ENCODE measurements at places on chromosomes 13 and 19.
A peak's percentile ranks its signal among the peaks of the same experiment; 100 is the strongest.

DNA sequence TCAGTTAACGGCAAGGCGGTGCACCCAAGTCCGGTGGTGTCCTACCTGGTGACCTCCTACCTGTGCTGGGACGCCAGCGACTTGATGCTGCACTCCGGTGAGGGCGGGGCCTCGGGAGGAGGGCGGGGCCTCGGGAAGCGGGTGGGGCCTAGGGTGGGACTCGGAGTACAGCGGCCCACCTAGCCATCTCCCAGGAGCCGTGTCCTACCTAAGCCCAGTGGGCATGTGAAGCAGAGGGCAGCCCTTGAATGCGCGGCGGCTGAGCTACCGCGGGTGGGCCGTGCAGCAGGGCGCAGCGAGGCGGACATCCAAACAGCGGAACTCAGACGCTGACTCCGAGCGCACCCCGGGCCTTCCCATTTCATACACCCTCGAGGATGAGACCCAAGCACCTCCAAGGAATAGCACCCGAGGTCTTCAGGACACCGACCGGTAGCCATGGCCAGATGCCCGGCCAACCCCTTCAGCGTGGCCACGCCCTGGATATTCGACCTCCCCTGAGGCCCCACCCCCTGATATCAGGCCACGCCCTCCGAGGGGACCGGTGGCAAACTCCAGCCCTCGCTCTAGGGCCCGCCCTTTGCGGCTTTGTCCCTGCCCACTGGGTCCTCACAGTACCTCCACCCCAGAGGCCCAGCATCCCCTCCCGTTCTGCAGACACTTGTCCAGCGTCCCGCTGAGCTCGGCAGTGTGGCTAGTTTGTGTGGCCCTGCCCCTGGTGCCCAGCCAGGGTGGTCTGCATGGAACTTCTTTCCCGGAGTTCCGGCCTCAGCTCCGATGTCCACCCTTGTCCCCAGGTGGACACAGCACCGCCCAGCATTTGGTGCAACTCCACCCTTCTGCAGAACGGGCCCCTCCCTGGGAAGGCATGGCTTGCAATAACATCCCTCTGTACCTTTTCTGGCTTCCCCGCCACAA lies 5.4 kb downstream of the KLK1 start:
- DNase-seq, result no peak

DNA sequence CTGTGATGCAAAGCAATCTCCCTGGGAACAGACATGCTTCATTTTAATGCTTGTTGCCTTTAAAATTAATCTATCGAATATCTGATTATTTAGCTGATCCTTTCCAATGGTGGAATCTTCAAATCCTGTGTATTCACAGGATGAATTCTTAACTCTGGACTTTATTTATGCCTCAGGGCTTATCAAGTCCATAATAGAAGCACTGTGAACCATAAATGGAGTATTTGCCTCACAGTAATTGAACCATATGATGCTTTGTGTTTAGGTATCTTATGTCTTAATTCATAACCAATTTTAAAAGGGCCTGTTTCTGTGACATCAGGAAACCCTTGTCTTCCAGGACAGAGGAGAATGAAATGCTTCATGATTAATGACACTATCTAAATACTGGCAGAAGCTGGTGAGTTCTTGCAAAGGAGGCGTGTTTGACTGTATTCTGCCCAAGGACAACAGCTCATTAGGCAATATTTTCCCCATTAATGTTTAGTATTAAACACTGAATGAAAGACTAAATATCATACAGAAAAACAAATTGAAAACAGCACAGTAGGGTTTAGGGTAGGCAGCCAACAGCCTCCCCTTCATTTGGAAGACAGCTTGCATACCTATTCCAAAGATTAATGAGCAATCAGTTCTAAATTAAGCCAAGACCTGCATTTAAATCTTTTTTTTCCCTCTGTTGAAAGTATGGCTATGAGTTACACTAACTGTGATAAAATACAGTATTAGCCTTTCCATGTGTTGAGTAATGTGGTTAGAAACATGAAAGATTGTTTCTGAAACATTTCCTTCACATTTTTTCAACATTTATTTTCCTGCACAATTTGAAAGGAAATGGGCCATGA lies 709.4 kb downstream of the PCDH9 start:
- DNase-seq, result no peak

DNA sequence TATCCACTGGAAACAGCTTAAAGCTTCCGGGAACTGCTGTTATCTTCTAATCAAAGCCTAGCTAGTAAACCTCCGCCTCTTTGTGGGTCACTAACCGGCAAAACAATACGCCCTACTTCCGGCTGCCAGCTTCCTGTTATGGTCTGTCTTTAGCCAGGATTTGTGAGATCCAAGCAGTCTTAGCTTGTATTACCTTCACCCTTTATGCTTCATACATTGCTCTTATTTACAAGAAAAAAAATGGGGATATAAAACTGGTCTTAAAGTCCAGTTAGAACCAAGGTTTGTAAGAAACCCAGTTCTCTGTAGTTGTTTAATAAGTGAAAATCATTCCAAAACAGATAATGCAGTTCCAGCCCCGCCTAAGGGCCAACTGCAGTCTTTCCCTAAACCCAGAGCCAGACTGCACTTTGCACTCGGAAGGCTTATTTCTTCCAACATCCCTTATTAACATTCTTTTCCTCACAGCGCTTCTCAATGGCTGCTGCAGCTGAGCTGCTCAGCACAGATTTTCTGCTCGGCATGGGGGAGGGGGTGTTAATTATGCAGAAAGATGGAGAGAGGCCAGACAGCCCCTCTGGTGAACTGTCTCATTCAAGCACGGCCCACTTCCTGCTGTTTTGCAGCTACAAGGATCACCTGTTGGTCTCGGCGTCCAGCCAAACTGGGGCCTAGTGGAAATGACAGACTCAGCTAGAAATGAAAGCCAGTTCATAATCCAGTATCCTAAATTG lies 368.4 kb downstream of the KLF12 start:
- DNase-seq, result peak; percentile 38

DNA sequence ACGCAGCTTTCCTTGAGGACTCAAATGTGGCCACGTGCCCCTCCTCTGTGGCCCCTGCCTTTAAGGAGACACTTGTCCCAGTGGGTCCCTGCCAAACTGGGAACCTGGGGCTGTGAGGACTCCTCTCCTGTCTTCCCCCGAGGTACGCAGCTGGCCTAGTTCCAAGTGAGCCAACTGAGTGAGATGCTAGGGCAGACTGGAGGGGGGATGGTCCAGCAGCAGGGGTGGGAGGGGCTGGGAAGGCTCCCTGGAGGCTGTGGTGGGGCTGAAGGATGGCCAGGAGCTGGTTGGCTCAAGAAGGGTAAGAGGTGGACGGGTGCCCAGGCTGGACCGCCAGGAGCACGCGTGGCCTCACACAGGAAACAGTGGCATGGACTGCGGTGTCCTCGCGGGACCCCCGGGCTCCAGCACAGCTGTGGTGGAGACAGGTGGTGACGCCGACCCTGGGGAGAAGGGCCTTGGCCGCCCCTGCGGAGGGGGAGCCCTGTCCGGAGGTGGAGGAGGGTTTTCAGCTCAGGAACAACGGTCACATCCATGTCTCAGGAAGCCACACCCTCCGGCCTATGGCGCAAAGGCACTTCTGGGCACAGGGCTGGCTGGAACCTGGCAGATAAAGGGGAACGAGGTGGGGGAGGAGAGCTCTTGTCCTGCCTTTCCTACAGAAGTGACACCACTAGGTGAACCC lies 45.8 kb downstream of the MLLT1 start:
- no peak for DNase-seq

GRCh38 chr19:28386470-28386869 lies 826.5 kb downstream of the UQCRFS1 start:
- no peak for DNase-seq

- DNase-seq, result no peak
These were observed 696.2 kb upstream of the SLITRK5 start for GRCh38 chr13:86974995-86975328.

GRCh38 chr13:51644654-51645053 lies 60.4 kb downstream of the WDFY2 start:
- DNase-seq, result no peak

DNA sequence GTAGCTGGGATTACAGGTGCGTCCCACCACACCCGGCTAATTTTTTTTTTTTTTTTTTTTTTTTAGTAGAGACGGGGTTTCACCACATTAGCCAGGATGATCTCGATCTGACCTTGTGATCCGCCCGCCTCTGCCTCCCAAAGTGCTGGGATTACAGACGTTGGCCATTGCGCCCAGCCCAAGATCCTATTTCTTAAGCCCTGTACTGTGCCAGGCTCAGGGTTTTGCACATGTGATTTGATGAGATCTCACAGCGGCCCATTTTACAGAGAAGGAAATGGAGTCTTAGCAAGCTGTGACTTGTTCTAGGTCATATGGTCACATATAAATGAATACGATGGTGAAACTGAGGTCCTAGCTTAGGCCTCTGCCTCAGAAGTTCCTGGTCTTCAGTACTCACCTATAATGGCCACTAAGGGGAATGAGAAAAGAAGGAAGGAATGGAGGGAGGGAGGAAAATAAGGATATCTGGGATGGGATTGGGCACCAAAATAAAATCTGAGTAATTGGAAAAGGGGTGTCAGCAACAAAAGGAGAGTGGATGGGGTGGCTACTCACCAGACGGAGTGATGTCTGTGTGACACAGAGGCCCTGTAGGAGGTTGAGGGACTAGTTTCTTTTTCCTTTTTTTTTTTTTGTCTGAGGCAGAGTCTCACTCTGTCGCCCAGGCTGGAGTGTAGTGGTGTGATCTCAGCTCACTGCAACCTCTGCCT lies 1.3 kb downstream of the OSCAR start:
- DNase-seq, result no peak

- DNase-seq, result no peak
These were observed 19.7 kb downstream of the ATP4B start for GRCh38 chr13:113638173-113638746.

- peak; percentile 66 for DNase-seq
These were observed 24.3 kb downstream of the NFILZ start for GRCh38 chr19:8654591-8655339.

DNA sequence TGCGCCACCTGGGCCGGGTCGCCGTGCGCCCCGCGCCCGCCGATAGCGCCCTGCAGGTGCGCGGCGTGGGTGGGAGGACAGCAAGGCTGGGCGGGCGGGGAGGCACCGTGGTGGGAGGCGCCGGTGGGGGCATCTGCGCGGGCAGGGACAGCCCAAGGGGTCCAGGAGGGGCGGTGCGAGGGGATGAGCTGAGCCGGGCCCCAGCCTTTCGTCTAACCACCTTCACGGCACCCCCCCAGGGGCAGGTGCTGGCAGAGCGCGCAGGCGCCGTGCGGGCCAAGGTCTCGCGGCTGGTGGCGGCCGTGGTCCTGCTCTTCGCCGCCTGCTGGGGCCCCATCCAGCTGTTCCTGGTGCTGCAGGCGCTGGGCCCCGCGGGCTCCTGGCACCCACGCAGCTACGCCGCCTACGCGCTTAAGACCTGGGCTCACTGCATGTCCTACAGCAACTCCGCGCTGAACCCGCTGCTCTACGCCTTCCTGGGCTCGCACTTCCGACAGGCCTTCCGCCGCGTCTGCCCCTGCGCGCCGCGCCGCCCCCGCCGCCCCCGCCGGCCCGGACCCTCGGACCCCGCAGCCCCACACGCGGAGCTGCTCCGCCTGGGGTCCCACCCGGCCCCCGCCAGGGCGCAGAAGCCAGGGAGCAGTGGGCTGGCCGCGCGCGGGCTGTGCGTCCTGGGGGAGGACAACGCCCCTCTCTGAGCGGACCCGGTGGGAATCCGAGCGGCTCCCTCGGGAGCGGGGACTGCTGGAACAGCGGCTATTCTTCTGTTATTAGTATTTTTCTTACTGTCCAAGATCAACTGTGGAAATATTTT lies 3.1 kb downstream of the KISS1R start:
- peak; percentile 49 for DNase-seq

GRCh38 chr13:66723576-66723975 lies 506.6 kb downstream of the PCDH9 start:
- no peak for DNase-seq

GRCh38 chr19:7674010-7675005 lies 2.6 kb upstream of the MCEMP1 start:
- no peak for DNase-seq

- no peak for DNase-seq
These were observed 19.4 kb downstream of the CLDN10 start for GRCh38 chr13:95571941-95572340.

- no peak for DNase-seq
These were observed 12.9 kb downstream of the STARD13 start for GRCh38 chr13:33272531-33273124.

- DNase-seq, result no peak
These were observed 985.4 kb downstream of the DIAPH3 start for GRCh38 chr13:59178344-59178743.

GRCh38 chr13:85093808-85094207 lies 705.4 kb downstream of the SLITRK6 start:
- no peak for DNase-seq

DNA sequence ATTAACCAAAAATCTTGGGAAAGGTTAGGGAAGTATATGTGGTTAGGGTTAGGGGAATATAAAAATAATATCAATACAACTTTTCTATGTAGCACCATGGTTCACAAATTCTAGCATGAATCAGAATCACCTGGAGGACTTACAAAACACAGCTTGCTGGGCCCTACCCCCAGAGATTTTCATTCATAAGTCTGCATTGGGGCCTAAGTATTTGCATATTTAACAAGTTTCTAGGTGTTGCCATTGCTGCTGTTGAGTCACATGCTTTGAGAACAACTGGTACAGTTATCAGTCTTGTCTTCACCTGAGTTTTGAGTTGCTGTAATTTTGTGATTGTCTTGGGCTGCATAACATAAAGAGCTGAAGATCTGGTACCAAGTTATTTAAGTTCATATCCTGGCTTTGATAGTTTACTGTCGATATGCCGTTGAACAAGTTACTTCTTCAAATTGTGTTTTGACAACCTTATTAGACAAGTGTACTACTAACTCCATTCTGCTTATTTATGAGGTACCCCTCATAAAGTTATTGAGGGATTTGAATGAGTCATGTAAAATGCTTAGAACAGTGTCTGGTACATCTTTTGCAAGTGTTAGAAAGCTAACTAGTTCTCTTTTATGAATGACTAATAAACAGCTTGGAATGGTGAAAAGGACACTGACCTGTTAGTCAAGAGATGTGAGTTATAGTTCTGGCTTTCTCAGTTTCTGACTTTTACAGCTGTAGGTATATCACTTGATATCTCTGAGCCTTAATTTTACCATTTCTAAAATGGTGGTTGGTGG lies 132.9 kb downstream of the PAN3 start:
- DNase-seq, result no peak

GRCh38 chr19:40688309-40688708 lies 2.1 kb downstream of the NUMBL start:
- no peak for DNase-seq

DNA sequence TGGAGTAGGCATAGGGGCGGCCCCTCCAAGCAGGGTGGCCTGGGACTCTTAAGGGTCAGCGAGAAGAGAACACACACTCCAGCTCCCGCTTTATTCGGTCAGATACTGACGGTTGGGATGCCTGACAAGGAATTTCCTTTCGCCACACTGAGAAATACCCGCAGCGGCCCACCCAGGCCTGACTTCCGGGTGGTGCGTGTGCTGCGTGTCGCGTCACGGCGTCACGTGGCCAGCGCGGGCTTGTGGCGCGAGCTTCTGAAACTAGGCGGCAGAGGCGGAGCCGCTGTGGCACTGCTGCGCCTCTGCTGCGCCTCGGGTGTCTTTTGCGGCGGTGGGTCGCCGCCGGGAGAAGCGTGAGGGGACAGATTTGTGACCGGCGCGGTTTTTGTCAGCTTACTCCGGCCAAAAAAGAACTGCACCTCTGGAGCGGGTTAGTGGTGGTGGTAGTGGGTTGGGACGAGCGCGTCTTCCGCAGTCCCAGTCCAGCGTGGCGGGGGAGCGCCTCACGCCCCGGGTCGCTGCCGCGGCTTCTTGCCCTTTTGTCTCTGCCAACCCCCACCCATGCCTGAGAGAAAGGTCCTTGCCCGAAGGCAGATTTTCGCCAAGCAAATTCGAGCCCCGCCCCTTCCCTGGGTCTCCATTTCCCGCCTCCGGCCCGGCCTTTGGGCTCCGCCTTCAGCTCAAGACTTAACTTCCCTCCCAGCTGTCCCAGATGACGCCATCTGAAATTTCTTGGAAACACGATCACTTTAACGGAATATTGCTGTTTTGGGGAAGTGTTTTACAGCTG lies at the start of the genes BRCA2 and ZAR1L:
TSS of gene BRCA2 (plus strand) at position 271 of the 790 bp plus-strand sequence. CDS start 953 bp downstream, outside the sequence.
TSS of gene ZAR1L (minus strand) at position 126 of the 790 bp plus-strand sequence. CDS start 3,438 bp downstream, outside the sequence.
- DNase-seq, result peak; percentile 78
